Pons (tissue), 1 donor: ENCODE measurements at places on chromosomes 4 and X.
A peak's percentile ranks its signal among the peaks of the same experiment; 100 is the strongest.

DNA sequence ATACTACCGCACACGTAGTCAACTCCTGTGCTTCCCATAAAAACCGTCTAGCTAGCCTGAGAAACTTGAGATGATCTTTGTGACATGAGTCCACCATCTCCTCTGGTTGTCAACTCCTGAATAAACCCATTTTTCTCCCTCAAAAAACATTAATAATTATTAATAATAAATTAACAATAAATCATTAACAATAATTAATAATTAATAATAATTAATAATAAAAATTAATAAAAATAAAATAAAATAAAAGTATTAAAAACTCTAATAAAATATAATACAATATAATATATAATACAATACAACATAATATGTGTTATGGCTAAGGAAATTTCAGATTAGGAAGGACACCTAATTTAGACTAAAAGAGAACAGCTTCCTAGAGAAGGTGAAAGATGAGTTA is 20.7 kb upstream of the TMPRSS11E start:
- no peak for DNase-seq

- DNase-seq: no peak
These were observed 630.6 kb downstream of the MID1IP1 start for GRCh38 chrX:39431893-39432292.

DNA sequence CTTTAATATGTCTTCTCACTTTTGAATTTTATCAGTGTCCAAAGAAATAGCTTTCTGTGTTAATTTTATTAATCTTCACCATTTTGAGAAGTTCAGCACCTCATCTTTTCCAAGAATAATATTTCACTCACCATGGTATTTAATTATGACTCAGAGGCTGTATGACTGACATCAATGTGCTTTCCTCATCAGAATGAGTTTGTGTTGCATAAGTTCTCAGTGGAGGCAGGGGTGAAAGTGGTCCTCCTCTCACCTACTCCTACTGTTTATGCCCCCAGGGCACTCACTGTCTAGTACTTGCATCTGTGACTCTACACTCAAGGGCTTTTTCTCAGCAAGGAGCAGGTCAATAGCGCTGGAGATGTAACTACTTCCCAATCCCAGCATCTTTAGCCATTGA is 905.3 kb upstream of the INTU start:
- DNase-seq: no peak

DNA sequence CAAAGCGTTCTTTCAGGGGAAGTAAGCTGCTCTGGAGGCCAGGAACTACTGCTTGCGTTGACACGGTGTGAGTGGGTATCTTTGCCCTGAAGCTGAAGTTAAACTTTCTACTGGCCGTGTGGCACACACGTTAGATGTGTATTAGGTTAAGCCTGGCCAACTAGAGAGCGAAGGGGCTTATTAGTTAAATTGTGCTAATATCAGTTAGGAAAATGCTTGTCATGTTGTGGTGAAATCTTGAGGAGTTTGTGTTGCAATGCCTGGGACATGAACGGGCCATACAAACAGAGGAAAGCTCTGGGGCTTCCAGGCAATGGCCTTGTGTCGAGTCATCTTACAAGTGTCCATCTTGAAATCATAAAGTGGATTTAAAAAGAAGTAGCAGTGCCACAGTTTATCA is 62.6 kb downstream of the NSUN7 start:
- no peak for DNase-seq

- peak; percentile 57 for DNase-seq
These were observed 53.5 kb upstream of the SMIM31 start for GRCh38 chr4:164700471-164700870.

GRCh38 chr4:61318431-61318830 is 118.3 kb downstream of the ADGRL3 start:
- no peak for DNase-seq

DNA sequence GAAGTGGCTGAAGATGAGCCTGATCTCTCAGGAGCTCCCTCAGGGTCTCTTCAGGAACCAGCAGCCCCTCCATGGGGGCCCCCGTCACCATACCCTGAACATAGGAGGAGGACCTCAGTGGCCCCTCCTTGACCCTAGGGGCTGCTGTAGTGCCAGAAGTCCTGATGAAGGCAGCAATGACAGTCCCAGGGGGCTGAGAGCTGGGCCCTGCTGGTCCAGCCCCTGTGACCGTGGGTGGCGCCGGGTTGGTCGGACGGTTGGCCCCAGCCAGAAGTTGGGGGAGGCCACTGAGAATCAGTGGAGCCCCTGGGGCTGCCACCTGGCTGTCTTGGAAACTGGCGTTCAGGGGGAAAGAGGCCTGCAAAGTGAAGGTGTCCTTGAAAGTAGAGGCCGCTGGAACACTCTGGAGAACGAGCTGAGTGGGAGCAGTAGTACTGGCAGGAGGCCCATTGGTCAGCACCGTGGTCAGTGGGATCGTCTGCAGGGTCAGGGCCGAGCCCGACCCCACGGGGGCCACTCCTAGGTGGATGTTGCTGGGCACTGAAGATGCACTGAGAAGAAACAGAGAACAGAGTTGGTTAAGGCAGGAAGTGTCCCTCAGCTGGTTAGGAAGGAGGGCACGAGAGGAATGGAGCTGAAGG is 43.2 kb downstream of the ELF4 start:
- no peak for DNase-seq

DNA sequence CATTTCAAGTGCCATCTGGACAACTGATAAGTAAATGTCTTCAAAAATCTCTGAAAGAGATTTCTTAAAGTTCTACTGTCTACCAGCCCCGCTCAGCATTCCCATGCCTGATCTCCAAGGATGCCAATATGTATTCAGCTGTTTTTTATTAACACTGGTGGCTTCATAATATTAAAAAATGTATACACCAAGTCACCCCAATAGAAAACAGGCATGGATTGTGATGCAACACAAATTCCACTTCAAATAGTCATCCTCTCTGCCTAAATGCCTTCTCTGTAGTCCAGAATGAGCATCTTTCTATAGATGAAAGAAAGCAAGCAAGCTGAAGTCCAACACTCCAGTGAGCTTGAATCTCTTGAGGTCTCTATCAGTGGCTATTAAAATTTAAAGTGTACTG is 152.2 kb upstream of the PPARGC1A start:
- no peak for DNase-seq

DNA sequence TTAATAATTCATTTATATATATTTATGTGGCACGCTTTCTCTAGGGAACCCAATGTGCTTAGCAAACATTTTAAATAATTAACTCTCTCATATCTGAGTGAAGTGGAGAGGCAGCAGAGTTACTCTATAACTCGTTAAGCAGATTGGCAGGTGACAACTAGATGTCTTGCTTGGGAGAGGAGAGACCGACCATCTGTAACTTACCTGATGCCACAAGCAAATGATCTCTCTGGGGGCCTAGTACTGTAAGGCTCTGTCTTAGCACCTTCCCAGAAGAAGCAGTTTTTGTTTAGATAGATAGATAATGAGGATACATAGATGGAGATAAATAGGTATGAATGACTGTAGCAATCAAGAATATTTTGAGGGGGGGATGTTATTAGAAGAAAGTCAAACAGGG is 11.9 kb upstream of the SEL1L3 start:
- DNase-seq: no peak

- DNase-seq: no peak
These were observed 125.7 kb upstream of the GPC4 start for GRCh38 chrX:133541021-133541420.

DNA sequence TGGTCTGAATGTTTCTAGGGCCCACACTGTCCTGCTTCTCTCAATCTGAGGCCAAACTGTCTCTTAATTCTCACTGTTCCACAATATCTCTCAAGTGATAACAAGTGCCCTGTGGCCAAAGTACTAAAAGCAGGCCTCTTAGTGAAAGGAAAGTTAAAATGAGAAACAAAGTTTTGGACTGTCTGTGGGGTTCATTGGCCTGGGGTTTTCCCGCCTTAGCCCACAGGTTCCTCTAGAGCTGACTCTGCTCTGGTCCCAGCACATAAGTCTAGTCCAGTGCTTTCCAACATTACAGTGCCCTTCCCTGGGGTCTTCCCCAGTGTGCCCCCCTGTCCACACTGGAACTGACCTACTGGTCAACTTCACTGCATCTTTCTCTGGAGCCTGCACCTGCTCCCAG is 6.3 kb downstream of the MAGEB1 start:
- DNase-seq: no peak

DNA sequence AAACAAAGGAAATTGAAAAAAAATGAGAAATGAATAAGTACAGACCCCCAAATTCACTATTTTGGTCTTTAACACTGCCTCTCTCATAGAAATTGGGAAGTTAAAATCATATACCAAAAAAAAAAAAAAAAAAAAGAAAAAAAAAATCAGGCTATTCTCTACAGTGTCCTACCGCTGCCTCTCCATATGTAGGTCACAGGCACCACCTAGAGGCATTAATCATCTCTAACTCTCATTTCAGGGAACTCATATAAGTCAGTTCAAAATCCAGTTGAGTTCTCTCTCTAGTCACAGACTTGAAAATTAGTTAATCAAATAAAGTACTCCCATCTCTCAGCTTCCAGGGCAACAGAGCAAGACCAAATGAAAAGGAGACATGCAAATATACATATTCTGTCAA is 47.9 kb downstream of the COX18 start:
- peak; percentile 1 for DNase-seq

GRCh38 chr4:89371614-89372013 is 64.0 kb upstream of the GPRIN3 start:
- no peak for DNase-seq

DNA sequence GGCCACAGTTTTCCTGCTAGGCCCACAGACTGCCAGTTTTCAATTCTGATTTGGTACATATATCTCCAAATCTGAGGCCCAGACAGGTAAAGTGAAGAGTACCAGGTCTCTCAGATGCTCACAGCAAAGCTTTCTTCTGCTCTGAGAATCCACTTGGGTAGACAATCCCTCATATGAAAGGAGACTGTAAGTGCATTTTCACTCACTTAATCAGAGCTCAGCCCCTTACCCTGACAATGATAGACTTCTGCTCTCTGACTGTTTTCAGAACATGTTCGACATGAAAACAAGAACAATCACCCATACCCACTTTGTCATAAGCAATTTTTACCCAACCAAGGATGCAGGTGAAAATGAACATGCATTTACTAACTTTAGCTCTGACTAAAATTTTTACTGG is 7.1 kb downstream of the GPRIN3 start:
- DNase-seq: no peak

DNA sequence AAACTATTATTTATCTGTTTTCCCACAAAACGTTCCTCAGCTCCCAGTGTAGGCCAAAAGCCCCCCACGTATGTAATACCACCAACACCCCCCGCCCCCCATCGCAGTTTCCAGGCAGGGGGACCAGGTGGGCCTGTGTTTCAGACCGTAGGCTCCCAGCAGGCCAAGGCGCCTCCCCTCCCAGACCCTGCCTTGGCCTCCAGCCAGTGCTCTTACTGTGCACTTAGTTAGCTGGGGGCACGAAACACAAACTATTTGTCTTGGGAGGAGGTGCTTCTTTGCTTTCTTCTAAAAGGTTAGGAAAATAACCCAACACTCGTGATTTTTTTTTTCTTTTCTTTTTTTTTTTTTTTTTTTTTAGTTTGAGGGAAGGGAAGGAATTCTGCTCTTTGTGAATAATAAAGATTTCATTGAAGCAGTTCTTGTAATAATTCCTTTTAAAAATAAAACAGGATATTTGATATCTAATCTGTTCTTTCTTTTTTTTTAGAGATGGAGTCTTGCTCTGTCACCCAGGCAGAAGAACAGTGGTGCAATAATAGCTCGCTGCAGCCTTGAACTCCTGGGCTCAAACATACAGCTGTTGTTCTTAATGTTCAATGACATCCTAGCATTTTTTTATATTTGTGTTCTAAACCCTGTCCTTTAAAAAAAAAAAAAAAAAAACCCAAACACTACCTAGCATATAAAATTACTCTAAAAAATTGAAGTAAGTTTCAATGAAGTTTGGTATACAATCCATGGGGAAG is 83.0 kb upstream of the CLDN34 start:
- DNase-seq: no peak

DNA sequence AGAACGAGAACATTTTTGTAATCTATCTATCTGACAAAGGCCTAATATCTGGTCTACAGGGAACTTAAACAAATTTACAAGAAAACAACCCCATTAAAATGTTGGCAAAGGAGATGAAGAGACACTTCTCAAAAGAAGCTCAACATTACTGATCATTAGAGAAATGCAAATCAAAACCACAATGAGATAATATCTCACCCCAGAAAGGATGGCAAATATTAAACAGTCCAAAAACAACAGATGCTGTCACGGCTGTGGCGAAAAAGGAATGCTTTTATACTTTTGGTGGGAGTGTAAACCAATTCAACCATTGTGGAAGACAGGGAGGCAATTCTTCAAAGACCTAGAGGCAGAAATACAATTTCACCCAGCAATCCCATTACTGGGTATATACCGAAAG is 2284.8 kb downstream of the ARAP2 start:
- no peak for DNase-seq

DNA sequence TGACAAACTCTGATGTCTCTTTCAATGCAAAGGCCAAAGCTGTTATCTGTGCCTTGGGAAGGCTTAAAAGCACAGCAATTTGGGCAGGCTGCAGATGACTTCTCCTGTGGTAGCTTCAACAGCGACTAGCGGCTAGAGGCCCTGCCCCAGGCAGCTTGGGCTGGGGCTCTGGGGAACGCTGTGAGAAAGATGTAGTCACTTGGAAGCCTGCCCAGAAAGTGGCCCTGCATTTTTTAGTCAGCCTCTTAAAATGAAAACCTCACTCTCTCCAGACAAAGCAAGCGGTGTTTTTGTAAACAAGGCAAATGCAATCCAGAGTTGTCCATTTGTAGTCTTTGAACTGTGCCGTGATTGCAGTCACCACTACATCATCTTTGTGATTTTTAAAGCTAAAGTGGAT is 27.5 kb downstream of the PCYT1B start:
- DNase-seq: peak; percentile 63

DNA sequence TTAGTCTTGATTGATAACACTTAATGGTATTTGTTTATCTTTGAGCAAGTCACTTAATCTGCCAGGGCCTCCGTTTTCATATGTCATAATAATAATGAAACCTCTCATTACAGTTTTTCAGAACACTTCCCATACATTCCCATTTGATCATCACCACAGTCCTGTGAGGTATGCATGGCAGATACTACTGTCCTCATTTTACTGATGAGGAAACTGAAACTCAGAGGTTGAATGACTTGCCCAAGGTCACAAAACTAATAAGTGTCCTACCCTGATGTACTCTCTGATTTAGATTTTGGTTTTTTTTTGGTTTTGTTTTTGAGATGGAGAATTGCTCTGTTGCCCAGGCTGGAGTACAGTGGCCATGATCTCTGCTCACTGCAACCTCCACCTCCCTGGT is 25.7 kb downstream of the ZFX start:
- no peak for DNase-seq
